Amniotic epithelial cell (primary cell): ENCODE measurements at places on chromosomes 4 and X.
A peak's percentile ranks its signal among the peaks of the same experiment; 100 is the strongest.

DNA sequence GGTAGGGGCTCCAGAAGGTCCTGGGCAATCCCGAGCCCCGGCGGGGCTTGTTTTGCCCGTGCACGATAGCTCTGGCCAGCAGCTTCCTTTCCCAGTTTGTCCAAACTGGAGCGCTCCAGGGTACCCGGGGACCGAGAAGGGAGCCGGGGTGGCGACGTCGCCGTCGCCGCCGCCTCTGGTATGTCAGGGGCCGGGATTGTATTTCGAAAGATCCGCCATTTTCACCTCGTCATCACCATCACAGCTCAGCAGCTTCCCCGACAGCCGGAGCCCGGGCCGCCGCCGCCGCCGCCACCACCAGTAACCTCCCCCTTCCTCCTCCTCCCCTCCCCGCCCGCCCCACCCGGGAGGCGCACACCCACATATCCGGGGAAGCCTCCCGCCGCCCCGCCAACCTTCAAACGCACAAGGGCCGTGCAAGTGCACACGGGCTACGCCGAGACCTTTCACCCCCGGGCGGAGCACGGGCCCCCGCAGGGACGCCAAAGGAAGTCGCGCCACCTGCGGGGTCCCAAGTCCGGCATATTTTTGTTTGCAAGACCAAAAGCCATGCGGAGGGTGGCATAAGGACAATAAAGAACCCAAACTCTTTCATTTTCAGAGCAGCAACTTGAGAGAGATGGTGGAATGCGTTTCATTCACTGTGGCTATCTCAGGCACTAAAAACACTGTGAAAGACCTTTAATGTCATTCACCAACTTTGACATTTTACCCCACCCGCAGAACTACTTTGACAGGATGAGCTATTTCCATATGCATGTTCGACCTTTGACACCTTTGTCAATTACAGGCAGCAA is at the start of gene LIN54:
LIN54 (minus strand) TSS at position 302 of the 797 bp plus-strand sequence. CDS start 25,979 bp downstream, outside the sequence.
- DNase-seq, result peak; percentile 65

DNA sequence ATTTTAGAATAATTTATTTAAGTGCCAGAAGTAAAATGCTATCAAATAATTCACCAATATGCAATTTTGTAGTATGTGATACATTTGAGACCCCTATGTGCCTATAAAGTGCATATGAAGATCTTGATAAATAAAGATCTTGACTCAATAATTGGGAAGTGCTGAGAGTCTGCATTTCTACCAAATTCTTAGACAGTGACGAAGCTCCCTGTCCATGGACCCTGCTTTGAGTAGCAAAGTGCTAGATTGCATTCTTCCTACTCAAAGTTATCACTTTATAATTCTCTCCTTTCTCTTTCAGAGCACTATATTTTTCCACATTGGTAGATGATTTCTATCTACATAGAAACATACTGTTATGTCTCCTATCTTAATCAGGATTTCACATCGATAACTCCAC is 1393.9 kb downstream of the ARAP2 start:
- DNase-seq, result no peak

DNA sequence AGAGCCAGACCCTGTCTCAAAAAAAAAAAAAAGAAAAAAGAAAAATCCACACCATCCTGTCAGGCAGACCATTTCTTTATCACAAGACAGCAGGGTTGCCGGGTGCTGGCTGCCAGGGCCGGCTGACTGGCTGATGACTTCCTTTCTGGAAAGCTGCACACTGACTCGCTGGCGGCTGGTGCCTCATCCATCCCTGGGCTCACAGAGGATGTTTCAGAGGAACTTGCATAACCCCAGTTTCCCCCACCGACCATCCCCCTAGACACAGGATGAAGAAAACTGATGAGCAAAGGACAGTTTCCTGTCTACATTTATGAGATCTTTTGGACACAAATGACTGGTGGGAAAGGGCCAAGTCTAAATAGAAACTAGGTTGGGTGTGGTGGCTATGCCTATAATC is 14.1 kb downstream of the HPSE start:
- DNase-seq, result peak; percentile 51

DNA sequence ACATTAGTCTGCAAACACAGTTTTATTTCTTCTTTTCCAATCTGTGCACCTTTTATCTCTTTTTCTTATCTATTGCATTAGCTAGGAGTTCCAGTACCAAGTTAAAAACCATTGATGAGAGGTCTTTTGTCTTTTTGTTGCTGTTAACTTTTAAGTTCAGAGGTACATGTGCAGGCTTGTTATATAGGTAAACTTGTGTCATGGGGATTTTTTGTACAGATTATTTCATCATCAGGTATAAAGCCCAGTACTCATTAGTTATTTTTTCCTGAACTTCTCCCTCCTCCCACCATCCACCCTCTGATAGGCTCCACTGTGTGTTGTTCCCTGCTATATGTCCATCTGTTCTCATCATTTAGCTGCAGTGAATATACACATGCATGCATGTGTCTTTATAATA is 349.9 kb downstream of the PDHA2 start:
- no peak for DNase-seq

GRCh38 chr4:9918484-9918883 is 102.8 kb downstream of the SLC2A9 start:
- DNase-seq, result no peak

DNA sequence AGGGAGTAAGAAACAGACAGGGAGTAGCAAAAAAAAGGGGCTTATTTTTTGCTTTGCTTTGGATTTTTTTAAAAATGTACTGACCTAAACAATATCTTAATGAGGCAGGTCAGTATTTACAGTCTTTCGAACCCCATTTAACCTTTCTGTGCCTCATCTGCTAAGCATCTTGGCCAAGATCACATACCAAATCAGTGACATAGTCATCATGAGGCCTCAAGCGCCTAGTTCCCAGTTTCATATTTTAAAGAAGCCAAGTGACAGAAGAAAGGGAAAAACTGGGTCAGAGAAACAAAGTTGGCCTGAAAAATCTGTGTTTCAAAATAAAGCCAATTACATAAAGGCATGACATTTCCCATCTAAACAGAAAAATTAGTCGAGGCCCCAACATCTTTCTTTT is 94.6 kb upstream of the WDR44 start:
- peak; percentile 7 for DNase-seq

DNA sequence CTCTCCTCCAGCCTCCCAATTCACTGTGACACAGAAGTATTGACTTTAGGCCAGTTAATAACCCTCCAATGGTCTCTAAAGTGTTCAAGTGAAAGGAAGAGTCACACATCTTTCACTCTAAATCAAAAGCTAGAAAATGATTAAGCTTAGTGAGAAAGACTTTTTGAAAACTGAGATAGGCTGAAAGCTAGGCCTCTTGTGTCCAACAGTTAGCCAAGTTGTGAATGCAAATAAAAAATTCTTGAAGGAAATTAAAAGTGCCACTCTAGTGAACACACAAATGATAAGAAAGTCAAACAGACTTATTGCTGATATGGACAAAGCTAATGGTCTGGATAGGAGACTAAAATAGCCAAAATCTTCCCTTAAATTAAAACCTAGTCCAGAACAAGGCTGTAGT is 687.2 kb downstream of the TRIML1 start:
- DNase-seq, result no peak

DNA sequence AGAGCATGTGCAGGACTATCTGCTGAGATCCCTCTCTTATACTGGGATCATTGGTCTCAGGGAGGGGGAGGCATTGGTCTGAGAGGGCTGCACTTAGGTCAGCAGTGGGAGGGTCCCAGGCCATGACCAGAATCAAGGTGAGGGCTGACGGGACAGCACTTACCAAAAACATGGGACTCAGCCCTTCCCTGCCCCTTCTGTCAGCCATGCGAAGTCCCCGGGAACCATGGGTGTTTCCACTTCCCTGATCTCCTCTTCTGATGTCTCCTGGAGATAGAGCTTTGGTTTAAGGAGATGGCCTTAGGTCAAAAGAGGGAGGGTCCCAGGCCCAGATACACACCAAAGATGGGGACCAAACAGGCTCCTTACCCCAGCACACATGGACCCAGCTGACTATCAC is 12.9 kb upstream of the HSFX1 start:
- no peak for DNase-seq

- no peak for DNase-seq
Measured at GRCh38 chr4:108361886-108362285, 193.2 kb upstream of the LEF1 start.

DNA sequence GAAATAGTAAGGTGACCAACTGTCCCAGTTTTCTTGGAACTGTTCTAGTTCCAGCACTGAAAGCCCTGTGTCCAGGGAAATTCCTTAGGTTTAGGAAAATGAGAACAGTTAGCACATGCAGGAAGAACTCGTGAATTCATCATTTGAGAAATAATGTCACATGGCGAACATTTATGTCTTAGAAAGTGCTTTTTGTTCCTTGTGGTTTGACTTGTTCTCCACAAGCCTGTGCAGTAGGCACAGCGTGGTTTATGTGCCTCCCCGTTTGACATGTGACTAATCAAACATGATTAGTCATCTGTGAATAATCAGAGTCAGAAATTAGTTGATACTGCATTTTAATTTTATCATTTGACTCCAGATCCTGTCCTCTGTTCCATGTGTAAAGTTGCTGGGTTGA is 556.0 kb upstream of the CPEB2 start:
- peak; percentile 48 for DNase-seq

DNA sequence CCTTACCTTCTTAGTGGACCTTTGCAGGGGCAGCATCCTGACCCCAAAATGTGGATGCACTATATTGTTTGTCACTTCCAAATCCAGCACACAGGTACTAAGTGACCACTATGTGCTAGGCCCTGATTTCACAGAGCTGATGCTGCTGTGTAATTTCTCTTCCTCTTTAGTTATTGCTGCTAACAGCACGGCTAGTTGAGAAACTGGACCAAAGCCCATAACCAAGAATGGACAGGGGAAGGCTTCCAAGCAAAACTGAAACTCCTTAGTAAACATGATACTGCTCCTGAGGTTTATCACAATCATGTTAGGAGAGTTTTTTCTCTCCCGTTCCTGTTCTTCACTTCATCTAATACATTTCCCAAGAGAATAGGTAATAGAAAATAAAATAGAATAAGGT is 172.9 kb upstream of the TTC29 start:
- peak; percentile 71 for DNase-seq

DNA sequence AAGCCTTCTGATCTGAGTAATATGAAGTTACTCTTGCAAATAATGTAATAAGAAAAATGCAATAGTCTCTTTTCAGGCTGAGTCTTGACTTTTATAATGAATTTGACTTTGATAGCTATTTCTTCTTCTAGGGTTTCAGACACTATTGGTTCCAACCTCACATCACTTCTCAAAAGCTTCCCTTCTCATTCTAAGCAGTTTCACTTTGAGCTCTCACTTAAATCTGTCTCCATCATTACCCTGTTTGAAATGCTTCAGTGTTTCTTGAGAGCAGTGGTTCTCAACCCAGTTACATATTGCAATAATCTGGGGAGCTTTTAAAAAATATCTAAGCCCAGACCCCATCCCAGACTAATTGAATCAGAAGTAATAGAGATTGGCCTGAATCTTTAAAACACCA is 40.5 kb upstream of the BMP2K start:
- DNase-seq, result no peak

DNA sequence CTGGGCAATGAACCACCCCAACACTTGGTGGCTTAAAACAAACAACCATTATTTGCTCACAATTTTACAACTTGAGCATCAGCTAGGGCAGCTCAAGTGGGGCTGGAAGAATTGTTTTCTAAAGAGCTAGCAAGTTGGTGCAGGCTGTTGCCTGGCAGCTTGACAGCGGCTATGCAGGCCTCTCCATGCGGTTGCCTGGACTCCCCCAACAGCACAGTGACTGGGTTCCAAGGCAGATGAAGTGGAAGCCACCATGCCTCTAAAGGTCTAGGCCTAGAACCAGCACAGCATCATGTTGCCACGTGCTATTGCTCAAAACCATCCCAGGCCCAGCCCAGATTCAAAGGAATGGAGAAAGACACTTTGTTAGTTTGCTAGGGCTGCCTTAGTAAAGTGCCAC is 114.8 kb downstream of the BCOR start:
- DNase-seq, result no peak

GRCh38 chr4:6408263-6408662 is 64.2 kb downstream of the PPP2R2C start:
- no peak for DNase-seq

DNA sequence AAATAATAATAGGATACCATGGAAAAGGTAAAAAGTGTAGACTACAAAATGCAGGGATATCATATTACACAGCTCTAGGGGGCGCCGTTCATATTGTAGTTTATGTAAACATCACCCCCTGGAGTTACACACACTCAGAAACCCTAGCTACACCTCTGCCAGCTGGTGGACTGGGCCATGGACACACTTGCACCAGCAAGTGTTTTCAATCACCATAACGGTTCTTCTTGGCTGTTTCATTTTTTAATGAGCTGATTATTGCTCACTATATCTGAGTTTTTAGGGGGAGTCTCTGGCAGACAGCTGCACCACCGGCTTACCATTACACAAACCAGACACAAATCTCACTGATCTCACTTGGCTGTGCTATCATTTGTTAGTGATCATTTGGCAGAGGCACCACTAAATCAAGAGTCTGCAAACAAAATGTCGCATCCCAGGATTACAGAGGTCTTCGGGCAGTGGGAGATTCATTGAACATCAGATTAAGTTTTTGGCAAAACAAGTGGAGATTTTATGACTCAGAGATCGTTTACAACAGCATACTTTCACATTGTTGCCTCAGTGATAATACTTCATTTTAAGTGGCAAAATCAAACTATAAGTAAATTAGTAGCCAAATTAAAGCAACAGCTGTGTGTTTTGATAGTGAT is 185.7 kb downstream of the UNC5C start:
- DNase-seq, result peak; percentile 70

GRCh38 chr4:25919676-25920075 is 5.7 kb downstream of the SMIM20 start:
- DNase-seq, result no peak

- DNase-seq, result no peak
Measured at GRCh38 chr4:105679186-105679585, 29.3 kb downstream of the INTS12 start.

- peak; percentile 69 for DNase-seq
Measured at GRCh38 chr4:6343939-6344408, 74.3 kb downstream of the WFS1 start.

GRCh38 chr4:8195431-8195830 is 3.7 kb upstream of the SH3TC1 start:
- no peak for DNase-seq

DNA sequence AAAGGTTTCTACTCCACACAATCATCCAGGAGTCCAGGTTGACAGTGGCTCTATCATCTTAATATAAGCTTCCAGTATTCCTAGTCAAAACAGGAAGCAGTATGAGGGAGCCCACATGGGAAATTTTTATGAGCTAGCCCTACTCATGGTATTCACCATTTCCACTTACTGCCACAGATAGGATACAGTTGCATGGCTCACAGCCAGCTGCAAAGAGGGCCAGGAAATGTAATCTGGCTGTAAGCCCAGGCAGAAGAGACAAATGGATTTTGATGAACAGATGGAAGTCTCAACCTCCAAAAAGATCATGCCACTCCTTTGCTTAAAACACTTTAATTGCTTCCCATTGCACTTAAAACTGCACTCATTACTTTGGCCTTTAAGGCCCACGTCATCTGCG is 150.6 kb downstream of the ADAMTS3 start:
- DNase-seq, result peak; percentile 68

GRCh38 chr4:75658876-75659275 is 14.3 kb downstream of the G3BP2 start:
- DNase-seq, result peak; percentile 58

- no peak for DNase-seq
Measured at GRCh38 chrX:44218465-44218864, 125.0 kb downstream of the EFHC2 start.

GRCh38 chr4:182277377-182277776 is 34.2 kb downstream of the TENM3 start:
- DNase-seq, result peak; percentile 14
